ENCODE measurements at places on chromosomes 4 and X.

DNA sequence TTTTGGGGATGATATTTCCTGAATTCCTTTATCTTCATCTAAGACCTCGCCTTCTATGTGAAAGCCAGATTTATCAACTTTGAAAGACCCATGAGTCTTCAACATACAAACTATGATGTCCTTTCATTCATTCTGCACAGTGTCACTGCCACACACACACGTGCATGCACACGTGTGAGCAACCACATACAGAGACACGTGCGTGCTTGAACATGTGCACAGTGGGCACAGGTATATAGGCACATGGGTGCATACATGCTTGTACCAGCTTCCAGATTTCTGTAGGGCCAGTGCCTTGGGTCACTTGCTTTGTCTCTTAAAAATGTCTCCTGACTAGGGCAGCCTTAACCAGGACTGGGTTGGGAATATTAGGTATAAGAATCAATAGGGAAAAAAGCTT lies 49.1 kb upstream of the RBPJ start:
- DNase-seq = no peak

DNA sequence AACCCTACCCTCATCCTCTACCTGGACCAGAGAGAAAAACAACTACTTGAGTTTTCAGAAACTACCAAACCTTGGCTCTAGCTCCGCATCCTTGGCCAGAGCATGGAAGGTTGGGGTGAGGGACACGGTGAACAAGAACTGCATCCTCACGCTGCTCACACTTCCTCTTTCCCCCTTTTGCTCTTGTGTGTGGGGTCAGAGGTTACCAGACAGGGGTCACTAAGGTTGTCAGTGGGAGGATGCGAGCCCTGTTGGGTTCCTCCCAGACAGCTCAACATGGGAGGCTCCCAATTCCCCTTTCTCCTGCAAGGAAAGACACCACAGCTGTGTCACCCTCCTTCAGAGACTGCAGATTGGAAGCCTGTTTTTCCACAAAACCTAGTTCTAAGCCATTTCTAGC lies 5.5 kb upstream of the ZXDB start:
- no peak for DNase-seq

DNA sequence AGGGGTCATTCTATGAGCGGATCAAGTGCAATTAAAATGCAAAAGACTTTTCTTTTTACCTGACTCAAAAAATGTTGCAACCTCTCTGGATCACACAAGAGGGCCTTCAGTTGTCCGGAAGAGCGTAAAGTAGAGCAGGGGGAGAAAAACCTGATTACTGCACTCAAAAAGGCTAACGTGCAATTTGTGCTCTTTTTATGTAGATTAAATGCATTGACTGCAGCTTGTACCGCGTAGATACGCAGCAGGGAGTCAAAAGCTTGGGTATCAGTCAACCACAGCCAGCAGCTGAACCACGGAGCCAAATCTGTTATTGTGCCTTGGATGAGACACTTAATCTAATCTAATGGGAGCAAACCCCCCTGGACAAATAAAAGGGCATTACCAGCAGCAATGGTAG lies 107.3 kb upstream of the RAI2 start:
- DNase-seq = no peak

DNA sequence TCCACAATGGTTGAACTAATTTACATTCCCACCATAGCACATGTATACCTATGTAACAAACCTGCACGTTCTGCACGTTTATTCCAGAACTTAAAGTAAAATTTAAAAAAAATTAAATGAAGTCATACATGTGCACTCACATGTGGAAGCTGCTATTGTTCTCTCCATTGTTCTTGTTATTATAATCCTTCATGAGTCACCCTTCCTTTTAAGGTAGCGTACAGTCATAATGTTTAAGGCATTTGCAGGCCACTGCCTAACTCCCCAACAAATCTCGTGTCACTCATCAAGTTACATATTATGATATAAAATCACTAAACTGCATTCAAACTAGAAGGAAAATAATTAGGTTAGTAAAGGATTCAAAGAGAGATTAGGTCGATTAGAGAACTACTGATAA lies 63.6 kb downstream of the SLC7A11 start:
- peak; percentile 81 for DNase-seq

DNA sequence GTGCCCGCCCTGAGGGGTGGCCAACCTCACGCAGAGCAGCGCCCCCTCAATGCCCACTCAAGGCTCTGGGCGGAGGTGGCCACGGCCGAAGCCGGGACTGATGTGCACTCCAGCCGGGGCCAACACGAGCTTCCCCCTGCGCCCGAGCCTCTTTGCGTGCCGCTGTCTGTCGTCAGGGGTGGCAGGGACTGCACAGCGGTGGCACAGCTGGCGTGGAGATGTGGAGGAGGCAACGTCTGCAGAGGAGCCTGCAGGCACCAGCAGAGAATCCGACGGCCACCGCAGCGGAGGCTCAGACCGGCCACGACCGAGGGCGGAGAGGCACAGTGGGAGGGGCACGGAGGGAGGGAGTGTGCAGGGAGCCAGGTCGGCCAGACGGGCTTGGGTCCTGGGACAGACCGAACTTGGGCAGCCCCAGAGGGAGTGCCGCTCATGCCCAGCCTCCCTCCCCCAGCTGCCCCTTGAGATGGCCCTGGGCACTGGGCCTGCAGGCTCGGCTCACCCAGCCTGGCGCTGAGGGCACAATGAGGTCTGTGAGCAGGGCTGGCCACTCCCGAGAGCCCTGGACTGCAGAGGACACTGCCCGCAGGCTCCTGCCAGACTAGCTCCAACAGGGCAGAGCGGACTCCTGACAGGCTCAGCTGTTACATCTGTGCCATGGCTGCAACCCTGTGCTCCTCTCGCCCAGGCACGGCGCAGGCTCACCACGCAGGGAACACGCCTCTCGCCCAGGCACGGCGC lies 46.5 kb upstream of the CPLX1 start:
- no peak for DNase-seq

DNA sequence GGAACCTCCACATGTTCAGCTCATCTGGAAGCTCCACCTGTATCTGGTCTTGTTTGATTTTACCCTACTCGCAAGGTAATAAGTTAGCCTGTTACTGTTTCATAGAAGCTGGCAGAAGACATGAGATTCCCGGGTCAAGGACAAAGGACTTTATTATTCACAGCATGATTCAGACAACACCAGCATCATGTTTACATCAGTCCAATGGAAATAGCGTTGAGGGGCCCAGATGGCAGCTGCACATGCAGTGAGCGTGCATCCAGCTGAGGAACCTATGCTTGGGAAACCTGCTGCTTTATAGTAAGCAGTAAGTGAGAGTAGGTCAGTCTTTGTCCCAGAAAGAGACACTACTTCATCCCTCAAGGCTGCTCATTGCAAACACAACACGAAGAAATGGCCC lies 19.8 kb downstream of the TSPAN5 start:
- peak; percentile 70 for DNase-seq

GRCh38 chr4:784401-785331 lies 41.3 kb downstream of the CPLX1 start:
- DNase-seq = no peak

GRCh38 chr4:122968227-122968812 lies 45.9 kb upstream of the NUDT6 start:
- peak; percentile 21 for DNase-seq

GRCh38 chr4:110742143-110742542 lies 119.3 kb upstream of the PITX2 start:
- DNase-seq = no peak

GRCh38 chr4:33063241-33063640 lies 2343.1 kb downstream of the PCDH7 start:
- DNase-seq = peak; percentile 45

DNA sequence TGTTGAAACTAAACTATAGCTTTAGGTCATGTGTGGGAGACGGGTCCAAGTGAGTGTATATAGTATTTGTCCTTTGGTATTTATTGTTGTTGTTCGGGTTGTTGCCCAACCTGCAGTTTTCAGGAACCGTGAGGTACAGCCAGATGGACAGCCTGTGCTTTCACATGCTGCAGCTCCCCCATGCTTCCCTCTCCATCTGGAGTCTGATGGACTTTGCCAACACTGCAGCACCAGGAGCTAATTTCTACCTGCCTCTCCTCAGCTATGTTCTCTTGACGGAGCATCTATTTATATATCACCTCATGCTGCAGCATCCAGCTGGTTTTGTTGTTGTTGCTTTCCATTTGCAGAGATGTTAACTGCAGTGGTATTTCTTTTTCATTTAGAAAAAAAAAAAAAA lies 80.1 kb downstream of the TLL1 start:
- DNase-seq = no peak

- DNase-seq = no peak
Measured at GRCh38 chr4:154961263-154961662, 180.2 kb downstream of the RBM46 start.
